ENCODE measurements at places on chromosomes 1 and 21.

- no peak for DNase-seq
Observed at GRCh38 chr1:176033881-176034280, 173.2 kb downstream of the COP1 start.

- DNase-seq = no peak
Observed at GRCh38 chr21:37157938-37158337, 84.9 kb downstream of the TTC3 start.

GRCh38 chr1:245246433-245246832 lies 91.6 kb downstream of the KIF26B start:
- no peak for DNase-seq

DNA sequence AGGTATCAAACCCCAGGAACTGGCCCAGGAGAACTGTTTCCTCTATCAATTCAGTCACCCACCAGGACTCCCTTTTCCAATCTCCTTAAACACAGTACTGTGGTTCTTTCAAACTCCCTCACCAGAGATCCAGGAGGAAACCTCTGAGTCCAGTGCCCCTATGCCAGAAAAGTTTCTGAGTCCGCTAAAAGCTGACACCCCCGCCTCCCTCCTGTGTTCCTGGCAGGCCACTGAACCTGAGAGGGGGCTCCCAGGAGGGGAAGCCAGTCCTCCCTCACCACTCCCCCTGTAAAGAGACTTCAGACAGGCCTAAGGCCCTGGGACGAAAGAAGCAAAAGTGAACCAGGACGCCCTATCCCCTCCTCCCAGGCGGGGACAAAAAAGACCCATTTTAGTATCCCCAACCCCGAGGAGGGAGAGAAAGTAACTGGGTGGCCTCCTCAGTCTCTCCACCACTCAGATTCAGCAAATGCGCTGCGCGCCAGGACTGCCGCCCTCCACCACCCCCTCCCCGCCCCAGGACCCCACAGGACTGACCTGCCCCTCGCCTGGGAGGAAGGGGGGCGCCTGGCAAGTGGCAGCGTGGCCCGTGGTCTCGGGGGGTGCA lies 624 bp downstream of the SLC41A1 start:
- DNase-seq = no peak

DNA sequence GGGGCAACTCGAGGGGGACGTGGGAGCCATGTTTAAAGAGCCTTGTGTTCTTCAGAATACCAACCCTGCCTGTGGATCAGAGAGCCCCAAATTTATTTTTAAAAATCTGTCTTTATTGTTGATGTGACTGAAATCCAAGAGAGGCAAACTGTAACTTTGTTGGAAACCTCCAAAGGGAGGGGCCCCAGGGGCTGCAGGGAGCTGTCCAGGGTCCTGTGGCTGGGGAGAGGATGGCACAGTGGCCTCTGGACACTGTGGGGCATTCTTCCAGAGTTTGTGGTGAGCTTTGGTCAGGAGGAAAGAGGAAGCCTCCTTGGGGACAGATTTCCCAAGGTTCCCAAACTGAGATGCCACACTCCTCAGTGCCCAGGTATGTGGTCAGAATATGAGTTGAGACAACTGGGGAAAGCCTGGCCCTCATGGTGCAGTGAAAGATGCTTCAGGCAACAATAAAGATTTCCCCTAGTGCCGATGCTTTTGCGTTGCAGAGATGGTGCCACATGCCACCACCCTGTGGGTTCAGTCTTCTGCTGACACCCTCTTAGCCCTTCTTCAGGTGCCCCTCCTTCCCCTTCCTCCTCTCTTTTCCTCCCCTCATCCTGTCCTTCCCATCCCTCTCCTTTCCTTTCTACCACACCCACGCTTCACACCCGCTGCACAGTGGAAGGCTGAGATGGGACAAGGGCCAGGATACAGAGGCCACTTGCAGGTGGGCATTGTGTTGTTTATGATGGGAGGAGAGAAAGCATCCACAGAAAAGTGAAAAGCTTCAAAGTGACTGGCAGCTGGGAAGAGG lies 122.1 kb downstream of the UCK2 start:
- no peak for DNase-seq

DNA sequence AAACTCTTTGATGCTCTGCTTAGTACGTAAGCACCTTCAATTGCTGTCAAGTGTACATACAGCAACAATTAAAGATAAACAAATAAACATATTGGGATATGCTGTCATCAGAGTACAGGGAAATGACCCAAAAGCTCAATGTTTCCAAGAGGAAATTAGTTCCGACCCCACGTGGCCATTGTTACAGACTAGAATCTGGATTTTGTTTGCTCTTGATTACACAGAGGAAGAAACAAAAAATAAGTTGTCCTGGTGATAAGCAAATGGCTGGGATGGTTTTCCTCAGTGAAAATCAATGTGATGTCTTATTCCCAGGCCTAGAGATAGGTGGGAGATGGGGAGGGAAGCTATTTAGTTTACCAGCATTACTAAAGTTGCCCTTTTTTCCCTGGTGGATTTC lies 113.0 kb upstream of the UBE2U start:
- DNase-seq = no peak

DNA sequence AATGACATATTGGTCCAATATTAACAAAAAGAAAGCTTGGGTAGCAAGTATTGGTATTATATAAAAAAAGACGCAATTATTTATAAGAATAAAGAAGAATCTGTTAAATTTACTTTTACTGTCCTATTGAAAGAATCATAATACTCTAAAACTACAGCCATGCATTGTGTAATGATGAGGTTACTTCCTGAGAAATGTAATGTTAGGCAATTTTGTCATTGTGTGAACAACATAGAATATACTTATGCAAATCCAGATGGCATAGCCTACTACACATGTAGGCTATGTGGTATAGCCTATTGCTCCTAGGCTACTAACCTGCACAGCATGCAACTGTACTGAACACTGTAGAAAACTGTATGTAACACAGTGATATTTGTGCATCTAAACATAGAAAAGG lies 121.2 kb upstream of the PTGFR start:
- no peak for DNase-seq

GRCh38 chr1:155013632-155014031 lies 11.0 kb downstream of the ZBTB7B start:
- DNase-seq = no peak

GRCh38 chr1:234907940-234908405 lies 220.7 kb downstream of the TOMM20 start:
- no peak for DNase-seq

DNA sequence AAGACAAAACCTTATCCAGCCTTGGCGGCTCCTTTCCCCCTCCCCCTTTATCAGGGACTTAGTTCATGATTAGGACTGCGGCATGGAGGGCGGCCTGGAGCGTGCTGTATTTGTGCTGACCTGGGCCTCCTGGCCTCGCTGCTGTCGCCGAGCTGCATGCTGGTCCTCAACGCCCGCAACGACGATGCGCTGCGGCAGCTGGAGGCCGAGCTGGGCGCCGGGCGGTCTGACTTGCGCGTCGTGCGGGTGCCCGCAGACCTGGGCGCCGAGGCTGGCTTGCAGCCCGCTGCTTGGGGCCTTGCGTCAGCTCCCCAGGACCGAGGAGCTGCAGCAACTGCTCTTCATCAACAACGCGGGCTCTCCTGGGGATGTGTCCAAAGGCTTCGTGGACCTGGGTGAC lies 70.9 kb downstream of the TM2D1 start:
- no peak for DNase-seq

GRCh38 chr1:186536273-186536890 lies 75.5 kb upstream of the PDC start:
- no peak for DNase-seq

GRCh38 chr1:93681101-93681988 lies at the start of gene BCAR3:
TSS of gene BCAR3 (minus strand) at chr1:93681837. CDS start at chr1:93674930, 6,907 bp downstream.
- no peak for DNase-seq
